Left kidney (tissue), 8 donors: ENCODE measurements at places on chromosomes 4 and X.

GRCh38 chrX:36573720-36574119, 434.4 kb upstream of the FAM47C start:
- no peak for DNase-seq

DNA sequence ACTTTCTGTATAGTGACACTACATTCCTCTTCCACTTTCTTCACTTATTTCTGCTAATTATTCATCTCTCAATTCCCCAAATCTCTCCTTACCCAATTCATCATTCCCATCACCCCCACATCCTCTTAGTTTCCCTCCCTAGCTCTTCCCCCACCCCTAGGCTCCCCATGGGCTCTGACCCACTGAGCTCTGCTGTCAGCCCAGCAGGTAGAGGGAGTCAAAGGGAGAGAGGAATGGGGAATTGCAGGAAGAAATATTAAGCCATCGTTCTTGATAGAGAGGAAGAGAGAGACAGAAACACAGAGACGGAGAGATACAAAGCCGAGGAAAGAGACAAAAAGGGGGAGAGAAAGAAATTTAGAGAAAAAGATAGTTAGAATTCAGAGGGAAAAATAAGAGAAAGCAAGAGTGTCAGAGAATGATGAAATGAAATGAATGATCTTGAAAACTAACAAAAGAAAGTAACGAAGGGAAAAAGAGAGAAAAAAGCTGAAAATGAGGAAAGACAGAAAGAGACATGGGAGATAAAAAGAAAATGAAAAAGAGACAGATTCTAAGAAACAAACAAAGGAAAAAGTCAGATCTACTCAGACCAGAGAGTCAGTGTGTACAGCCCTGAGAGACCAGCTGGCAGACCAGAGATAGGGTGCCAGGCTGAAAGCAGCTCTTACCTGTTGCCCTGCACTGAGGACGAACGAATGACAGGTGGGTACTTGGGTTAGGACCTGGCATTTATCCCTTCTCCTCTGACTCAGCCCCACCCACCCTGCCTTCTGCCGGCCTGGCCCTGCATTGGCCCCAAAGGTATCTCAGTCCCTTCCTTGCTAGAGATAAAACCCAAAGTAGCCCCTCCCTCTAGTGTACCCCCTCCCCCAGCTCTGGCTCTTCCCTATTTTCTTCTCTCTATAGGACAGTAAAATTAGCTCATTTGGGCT, at the start of gene ALAS2:
ALAS2 (minus strand) TSS at position 707 of the 935 bp plus-strand sequence. CDS start 4,977 bp downstream, outside the sequence.
- no peak for DNase-seq

GRCh38 chrX:19611636-19612376, 96.5 kb upstream of the MAP3K15 start:
- no peak for DNase-seq

GRCh38 chr4:30875658-30876269, 155.6 kb downstream of the PCDH7 start:
- DNase-seq, result no peak

- no peak for DNase-seq
Measured at GRCh38 chrX:130376077-130376476, 9.4 kb downstream of the GPR119 start.

- no peak for DNase-seq
Measured at GRCh38 chrX:18016941-18017340, 155.8 kb upstream of the RAI2 start.

- no peak for DNase-seq
Measured at GRCh38 chr4:151287409-151287808, 10.4 kb downstream of the PRSS48 start.

DNA sequence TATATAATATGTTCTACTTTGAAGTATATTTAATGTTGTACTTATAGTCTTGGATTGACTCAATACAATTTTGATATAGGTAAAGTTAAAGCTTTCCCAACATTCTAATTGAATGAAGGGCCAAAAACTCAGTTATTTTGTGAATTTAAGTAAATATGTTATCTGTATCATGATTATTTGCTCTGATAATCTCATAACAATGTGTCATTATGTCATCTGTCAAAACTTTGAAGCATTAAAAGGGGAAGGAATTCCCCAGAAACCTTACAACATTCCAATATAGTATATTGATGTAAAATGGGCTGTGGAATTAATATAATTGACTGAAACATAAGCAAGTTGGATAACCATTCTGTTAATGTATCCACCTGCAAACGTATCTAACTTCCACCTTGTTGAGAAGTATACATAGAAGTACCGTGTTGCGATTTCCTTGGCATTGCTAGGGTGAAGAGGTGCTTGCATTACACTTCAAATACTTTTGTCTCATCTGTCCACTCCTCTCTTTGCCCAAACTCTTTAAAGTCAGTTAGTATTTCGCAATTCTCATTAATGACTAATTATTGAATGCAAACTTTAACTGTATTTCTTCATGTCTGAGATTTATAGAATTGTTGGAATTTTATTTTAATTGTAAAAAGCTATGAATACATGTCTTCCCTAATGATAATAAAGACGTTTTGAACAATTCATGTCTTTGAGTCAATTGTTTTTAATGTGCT, 1982.1 kb upstream of the ADGRL3 start:
- no peak for DNase-seq

GRCh38 chr4:114036426-114036825, 57.0 kb upstream of the ARSJ start:
- DNase-seq, result no peak

DNA sequence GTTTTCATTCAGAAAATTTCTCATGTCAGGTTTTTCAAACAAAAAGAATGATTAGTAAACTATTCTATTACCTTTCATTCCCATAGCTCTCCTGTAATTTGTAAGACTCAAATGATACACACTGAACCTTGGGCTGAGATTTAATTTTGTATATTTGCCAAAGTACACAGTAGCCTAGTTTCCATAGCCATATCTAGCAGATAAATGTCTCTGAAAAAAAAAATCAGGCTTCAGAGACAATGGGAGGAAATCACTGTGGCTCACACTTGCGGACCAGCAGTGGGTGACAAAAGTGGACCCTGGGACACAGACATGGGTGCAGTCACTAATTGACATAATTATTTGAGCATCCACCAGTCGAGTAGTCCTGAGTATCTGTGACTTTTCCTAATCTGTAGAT, 46.6 kb downstream of the MAOA start:
- no peak for DNase-seq

GRCh38 chrX:55524487-55524886, 34.8 kb upstream of the USP51 start:
- no peak for DNase-seq

DNA sequence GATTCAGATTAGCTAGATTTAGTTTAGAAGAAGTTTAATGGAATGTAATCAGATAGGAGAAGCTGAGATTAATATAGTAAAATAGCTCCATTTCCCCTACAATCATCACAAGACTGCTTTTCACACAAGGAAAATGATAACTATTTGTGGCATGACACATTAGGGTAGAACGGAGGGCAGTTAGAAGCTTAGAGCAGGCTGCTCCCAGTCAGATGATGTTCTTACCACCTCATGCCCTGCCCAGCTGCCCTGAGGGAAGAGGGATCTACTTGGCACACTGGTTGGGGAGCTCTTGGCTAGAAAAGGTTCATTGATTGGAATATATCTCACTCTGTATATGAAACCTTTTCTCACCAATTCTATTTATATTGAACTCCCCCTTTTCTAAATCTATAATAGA, 180.7 kb upstream of the IL15 start:
- no peak for DNase-seq

GRCh38 chr4:142559986-142560385, 286.1 kb downstream of the INPP4B start:
- DNase-seq, result no peak

- DNase-seq, result no peak
Measured at GRCh38 chrX:78540171-78540570, 119.0 kb downstream of the RTL3 start.

DNA sequence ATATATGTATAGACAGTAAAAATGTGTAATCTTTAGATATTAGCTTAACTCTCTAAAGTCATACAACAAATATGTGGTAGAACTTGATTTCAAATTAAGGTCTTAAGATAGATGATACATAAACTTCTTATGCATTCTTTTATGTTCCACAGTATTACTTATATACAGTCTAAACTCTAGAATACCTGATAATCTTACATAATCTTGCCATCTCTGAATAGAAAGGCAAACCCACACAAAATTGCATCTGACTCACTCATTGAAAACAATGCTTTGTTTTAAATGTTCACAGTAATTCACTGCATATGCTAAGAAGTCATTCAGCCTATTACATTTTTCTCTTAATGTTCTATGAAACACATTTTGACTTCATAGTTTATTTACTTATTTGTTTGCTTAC, 10.1 kb downstream of the SULT1B1 start:
- no peak for DNase-seq

DNA sequence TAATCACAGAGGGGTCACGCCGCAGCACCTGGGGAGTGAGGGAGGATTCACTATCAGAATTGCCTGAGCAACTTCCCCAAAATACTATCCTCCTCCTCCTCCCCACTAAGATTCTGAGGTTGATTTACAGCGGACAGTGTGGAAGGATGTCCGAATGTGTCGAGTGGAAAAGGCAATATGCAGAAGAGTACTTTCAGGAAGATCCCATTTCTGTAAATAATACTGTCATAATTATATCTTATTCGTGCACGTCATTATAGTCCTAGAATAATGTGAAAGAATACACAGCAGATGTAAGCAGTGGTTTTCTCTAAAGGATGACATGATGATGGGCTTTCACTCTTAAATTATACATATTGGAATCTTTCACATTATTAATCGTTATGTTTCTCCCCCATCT, 149.8 kb upstream of the NOCT start:
- DNase-seq, result no peak

DNA sequence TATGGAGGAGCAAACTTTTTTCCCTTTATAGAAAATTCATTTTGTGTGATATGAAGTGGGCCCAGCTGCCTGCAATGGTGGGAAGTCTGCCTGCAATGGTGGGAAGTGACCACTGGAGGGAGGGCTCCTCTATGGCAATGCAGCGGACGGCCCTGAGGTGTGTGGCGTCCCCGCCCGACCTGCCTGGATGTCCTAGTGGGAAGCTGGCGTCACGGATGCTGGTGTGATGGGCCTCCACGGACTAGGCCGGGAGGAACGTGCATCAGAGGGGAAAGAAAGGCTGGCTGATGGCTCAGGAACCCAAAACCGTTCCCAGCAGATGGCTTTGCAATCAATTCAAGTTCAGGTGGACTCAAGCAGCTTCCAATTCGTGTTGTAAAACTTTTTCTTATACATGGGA, 177.9 kb downstream of the AFAP1 start:
- no peak for DNase-seq

GRCh38 chrX:150227321-150227860, 135.7 kb upstream of the MAMLD1 start:
- no peak for DNase-seq
